ENCODE measurements at places on chromosomes 5 and 9. TPM values are rescaled to one million over a fixed set of nuclear protein-coding genes. Genes with fewer than 3 reads are reported as not detected.

DNA sequence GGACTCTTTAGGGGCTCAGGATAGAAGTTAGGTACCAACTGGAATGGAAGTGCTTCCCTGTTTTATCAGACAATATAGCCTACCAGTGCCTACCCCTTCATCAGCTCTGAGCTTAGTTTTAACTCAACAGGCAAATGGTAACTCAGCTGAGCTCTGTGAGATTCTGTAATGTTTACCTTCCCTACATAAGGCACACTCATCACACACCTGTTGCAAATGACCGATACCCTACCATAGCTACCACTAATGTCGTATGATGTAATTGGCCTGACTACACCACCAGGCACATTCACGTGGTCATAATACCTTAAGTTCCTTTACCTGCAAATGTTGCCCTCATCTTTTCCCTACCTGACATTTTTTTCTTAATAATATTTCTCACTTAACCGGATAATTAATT is 254.8 kb downstream of the ADGRV1 start:
- DNase-seq = no peak

- DNase-seq = no peak
Observed at GRCh38 chr5:12799165-12799564, 894.9 kb upstream of the CTNND2 start.

DNA sequence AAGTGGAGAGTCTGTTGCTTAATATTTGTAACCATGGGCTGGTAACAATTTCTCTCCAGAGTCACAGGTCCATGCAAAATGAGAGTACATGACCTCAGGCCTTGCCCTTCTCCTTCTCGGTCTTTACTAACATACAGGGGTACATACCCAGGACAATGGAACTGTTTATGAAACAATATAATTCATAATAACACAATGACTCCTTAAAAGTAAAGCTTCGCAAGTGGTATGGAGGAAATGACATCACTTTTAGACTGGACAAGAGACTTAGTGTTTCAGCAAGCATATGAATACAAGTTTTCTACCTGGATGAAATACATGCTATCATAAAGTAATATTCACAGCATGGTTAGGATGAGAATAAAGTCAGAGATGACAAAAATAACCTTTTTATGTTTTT is 386.6 kb downstream of the PLK2 start:
- no peak for DNase-seq

Gene PCDHAC2
- total RNA-seq = not detected

Gene SPINK13
- not detected for total RNA-seq

Gene CCDC192
- not detected for total RNA-seq

All from GM12878 (cell line).